Right kidney (tissue), 9 donors: ENCODE measurements at places on chromosomes 1 and 21.

DNA sequence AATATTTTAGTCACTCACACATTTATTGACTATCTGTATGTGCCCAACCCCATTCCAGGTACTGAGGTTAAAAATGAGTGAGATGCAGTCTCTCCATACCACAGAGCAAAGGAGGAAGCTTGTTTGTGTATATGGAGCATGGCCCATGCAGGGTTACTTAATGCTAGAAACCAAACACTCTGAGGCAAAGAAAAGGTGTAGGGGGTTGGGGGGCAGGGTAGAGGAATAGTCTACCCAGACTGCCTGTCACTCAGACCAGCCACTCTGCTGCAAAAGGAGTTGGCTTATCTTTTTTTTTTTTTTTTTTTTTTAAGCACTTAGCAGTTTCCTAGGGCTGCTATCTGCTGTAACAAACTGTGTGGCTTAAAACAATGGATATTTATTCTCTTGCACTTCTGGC, 19.8 kb downstream of the PGM1 start:
- no peak for DNase-seq

- DNase-seq: no peak
These were observed 5.5 kb upstream of the AGTRAP start for GRCh38 chr1:11730429-11730891.

DNA sequence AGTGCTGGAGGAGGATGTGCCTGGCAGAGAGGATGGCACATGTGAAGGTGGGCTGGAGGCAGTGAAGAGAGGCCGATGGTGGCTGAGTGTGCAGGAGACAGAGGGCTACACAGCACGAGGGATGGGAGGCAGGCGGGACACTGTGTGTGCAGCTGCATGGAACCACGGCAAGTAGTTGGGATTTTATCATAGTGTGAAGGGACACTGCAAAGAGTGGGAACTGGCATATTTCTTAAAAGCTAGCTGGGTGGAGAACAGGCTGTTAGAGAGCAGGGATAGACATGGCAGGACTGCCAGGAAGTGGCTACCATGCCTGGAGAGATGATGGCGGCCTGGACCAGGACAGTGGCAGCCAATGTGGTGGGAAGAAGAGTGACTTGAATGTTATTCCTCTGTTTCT, 102.4 kb upstream of the TLR5 start:
- no peak for DNase-seq

- no peak for DNase-seq
These were observed 52.2 kb downstream of the RAB3GAP2 start for GRCh38 chr1:220219865-220220698.

GRCh38 chr1:117342397-117342796, 24.9 kb upstream of the MAN1A2 start:
- no peak for DNase-seq
